ENCODE measurements at places on chromosomes 12 and 14.
A peak's percentile ranks its signal among the peaks of the same experiment; 100 is the strongest.

DNA sequence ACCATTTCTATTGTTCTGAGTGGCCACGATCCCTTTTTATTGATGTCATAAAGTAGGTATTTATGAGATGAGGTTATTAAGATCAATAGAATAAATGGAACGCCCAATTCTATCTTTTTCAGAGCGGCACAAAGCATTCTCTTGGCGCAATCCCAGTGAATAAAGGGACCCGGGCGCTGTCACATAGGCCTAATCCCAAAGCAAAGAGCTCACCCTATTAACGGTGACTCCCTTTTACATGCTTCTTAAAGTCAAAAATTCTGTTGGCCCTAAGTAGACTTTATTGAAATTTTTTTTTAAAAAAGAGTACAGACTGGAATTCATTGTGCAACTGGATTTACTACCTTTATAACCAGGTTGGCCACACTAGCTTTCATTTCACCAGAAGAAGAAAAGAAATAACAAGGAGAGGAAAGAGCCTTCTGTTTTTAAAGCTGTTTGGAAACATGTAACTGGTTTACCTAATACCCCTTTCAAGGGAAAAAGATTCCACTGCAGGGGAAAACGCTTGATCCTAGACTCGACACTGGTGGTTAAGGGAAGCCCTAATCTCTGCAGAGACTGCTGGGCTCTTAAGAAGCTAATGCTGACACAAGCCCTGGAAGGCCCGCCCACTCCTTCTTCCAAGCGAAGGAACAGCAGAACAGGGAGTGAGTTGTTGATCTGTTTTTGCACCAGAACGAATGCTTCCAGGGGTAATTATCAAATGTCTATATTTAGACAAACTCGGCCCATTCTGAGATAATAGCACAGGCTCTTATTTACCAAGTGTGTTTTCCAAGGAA is 381.2 kb downstream of the BCL11B start:
- no peak for DNase-seq

GRCh38 chr14:84894254-84894653 is 635.7 kb upstream of the FLRT2 start:
- DNase-seq: no peak

DNA sequence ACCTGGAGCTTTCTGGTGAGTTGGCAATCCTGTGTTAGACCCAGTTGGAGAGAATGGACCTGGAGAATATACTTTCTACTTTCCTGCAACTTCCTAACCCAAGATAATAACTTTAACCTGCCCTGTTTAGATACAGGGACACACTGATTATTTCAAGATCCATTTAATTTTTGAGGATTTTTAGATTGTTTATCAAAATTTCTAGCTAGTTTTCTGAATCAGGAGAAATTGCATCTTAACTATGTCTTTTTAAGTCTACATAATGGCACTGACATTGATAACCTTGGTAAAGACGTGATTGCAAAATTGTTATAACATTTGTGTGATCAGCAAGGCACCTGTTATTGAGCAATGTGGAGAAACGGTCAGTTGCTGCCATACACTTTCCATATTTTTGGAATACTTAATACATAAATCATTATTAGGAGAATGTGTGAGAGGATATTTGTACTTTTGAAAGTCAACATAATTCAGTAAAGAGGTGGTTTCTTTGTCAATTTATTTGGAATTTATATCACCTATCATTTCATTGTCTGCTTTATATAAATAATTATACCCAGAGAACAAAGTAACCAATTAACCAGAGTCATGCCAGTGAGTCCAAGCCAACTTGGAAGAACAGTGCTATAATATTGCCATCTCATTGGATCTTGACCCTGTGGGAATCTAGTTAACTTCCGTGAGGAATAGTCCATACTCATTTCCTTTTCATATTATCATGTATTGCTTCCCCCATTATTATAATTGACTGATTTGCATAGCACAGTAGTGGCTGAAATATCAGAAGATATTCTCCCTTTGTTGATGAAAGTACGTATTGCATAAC is 28.4 kb downstream of the NFYB start:
- DNase-seq: no peak

DNA sequence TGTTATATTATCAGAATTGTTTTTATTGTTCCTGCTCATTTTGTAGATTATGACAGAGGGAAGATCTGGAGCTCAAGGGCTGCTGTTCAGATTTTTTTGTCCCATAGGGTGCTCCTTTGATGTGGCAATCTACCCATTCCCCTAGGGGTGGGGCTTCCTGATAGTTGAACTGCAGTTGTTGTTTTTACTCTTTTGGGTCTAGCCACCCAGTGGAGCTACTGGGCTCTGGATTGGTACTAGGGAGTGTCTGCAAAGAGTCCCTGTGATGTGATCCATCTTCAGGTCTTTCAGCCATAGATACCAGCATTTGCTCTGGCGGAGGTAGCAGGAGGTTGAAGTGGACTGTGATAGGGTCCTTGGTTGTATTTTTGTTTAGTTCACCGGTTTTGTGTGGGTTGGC is 57.9 kb upstream of the SLCO1B1 start:
- no peak for DNase-seq

- DNase-seq: no peak
These were observed 23.2 kb downstream of the P2RX4 start for GRCh38 chr12:121232977-121233627.

- DNase-seq: no peak
These were observed 12.2 kb downstream of the MYRFL start for GRCh38 chr12:69837191-69837590.

DNA sequence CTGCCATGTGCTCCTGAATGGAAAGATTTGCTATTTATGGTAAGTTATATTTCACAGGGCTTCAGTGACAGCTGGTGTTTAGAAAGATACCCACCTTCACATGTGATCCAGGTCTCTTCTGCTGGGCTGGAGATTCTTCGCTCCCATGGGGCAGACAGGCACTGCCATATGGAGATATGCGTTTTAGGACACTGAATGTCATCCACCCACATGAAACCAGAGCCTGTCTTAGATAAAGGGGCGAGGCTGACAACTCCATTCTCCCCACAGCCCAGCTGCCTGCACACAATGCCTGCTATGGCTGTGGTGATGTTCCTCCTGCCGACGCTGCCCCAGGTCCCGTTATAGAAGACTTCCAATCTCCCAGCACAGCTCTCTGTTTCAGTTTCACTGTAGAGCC is 69.4 kb downstream of the ACSM4 start:
- no peak for DNase-seq

GRCh38 chr12:40921563-40922163 is 229.4 kb downstream of the CNTN1 start:
- peak; percentile 29 for DNase-seq

DNA sequence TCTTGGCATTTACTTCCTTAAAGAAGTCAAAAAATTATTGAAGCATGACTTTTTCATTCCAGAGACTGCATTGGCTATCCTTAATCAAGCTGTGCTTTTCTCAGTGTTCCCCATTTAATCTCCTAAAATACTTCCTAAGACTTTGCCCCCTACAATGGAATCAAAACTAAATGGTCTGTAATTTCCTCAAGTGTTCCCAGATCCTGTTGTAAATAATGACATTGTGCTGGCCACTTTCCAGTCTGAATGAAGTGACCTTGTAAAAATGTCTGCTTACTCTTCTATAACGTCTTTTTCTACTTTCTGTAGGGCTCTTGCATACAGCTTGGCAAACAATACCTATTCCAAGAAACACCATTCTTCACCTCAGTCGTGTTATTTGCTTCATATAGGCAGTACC is 45.3 kb upstream of the MBIP start:
- DNase-seq: no peak

DNA sequence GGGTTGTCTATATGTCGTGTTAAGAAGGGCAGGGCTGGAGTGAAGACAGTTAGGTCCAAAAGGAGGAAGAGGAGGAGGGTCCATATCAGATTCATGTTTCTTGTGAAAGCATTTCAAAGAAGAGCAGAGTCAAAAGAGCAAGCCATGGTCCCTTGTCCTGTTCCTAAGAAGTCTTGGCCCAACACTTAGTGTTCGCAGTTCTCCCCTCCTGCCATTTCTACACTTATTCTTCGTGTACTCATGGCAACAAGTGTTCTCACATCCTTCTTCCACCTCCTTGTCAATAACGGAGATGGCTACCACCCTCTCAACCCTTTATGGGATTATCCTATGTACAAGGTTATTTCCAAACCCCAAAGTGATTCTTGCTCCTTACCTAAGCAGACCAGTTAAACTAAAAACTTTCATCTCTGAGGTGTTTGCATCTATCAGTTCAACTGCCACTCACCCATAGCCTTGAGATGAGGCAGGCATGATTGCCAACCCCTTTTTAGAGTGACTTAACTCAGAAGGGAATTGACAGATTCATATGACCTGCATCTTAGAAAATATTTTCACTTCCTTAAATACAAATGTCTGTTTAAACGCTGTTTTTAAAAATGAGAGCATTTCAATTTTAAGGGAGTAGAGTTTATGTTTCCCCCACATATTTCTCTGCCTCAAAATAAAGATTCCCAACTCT is 19.8 kb upstream of the RNASE2 start:
- DNase-seq: no peak

- no peak for DNase-seq
These were observed 5.3 kb downstream of the SLC41A2 start for GRCh38 chr12:104952816-104953215.

DNA sequence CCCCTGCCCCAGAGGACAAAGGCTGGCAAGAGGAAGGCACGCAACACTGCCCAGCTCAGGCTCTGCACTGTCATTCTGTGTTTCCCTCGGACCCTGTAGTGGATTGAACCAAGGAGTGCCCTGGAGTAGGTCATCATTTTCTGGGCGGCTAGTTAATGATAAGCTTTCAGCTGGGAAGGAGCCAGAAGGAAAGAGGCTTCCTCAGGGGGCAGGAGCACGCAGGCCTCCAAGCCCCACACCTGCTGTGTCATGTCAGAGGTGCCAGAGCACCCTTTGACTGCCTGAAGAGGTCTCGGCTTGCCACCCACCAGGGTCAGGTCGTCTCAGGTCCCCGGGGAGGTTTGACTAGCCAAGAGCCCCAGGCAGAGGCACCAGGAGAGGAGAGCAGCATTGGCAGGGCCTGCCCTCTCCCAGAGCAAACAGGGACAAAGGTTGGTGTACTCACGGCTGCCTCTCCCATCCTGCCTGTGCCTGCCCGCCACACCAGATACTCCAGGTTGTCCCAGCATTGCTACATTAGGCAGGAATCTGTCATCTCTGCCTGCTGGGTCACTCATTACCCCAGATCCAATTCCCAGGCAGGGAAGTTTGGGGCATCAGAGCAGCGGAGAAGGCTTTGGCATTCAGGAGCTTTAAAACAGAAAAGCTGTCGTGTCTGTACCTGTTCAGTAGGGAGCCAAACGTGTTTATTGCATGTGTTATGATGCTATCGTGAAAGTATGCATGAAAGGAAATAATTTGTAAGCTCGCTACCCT is 33.5 kb upstream of the ATP2A2 start:
- DNase-seq: no peak

GRCh38 chr12:48286665-48287064 is 64.1 kb downstream of the ZNF641 start:
- DNase-seq: no peak

- peak; percentile 13 for DNase-seq
These were observed at the start of gene BRI3BP for GRCh38 chr12:124993626-124994436. Gene BRI3BP, plus strand, starts transcription at chr12:124993645. Its CDS starts 146 bp downstream, at chr12:124993791.

DNA sequence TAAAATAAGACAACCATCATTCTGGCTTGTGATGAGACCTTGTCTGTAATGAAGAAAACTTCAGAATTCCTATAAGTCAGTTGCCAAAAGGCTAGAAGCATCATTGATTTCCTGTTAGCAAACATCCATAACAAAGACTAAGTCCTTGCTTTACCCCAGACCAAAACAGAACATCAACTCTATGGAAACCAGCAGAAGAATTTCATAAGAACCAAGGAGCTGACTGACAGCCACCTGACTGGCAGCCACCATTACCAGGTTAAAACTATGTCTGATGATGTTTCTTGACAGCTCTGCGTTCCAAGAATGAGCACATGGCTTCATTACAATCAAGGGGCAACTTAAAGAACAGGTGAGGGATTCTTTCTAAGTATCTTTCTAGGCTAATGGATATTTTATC is 29.3 kb downstream of the HECTD4 start:
- DNase-seq: no peak

- DNase-seq: no peak
These were observed 76.8 kb downstream of the TSPAN9 start for GRCh38 chr12:3154006-3154405.

- no peak for DNase-seq
These were observed 27.7 kb downstream of the ARHGAP5 start for GRCh38 chr14:32104803-32105202.

- DNase-seq: no peak
These were observed 5.4 kb downstream of the TTC7B start for GRCh38 chr14:90810806-90811205.

- no peak for DNase-seq
These were observed 8.8 kb upstream of the LRRK2 start for GRCh38 chr12:40215982-40216381.

GRCh38 chr12:126974779-126975178 is 1292.2 kb upstream of the TMEM132C start:
- no peak for DNase-seq

DNA sequence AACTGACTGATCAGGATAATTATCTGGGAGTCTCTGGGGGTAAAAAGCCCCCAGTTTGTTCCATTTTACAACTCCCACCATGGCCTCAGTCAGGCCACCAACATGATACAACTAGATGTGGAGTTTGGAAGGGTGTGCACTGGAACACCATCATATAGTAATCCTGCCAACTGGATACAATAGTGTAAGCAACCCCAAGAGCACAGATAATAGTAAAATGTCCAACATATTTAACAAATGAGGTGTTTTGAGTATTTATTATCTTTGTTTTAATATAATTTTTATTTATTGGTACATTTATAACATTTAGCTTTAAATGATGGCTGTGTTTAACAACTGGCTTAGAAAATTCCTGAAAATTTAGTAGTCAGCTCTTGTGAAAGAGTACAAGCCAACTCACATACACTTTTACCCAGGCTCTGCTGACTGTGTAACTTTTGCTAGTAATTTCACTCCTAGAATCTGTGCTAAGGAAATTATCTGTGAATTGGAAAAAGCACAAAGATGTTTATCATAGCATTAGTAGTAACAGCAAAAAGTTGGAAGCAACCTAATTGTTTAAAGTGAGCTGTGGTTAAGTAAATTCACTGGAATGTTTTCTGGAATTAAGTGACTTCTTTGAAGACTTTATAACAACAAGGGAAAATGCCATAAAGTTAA is 196.8 kb downstream of the RAD51B start:
- peak; percentile 38 for DNase-seq

- peak; percentile 91 for DNase-seq
These were observed 3.4 kb downstream of the BMP4 start for GRCh38 chr14:53953002-53953827.

- no peak for DNase-seq
These were observed 28.6 kb upstream of the AEBP2 start for GRCh38 chr12:19410629-19411185.

GRCh38 chr12:95494888-95495287 is 20.9 kb downstream of the METAP2 start:
- DNase-seq: no peak

- DNase-seq: peak; percentile 75
These were observed 18.2 kb upstream of the CLEC2D start for GRCh38 chr12:9651265-9651729.

Measured in astrocyte of the spinal cord (primary cell).